Left lobe of liver (tissue), 2 donors: ENCODE measurements at places on chromosomes 6 and 20. TPM values are rescaled to one million over a fixed set of nuclear protein-coding genes. Genes with fewer than 3 reads are reported as not detected.

ARHGAP40 gene
- total RNA-seq: not detected

RBPJL gene
- 0.23 TPM for total RNA-seq

HACE1 gene
- 3.1 TPM for total RNA-seq

METTL24 gene
- total RNA-seq: 0.48 TPM

IMPG1 gene
- total RNA-seq: not detected

HLA-DRB1 gene
- 15.3 TPM for total RNA-seq

FOXS1 gene
- not detected for total RNA-seq

DNA sequence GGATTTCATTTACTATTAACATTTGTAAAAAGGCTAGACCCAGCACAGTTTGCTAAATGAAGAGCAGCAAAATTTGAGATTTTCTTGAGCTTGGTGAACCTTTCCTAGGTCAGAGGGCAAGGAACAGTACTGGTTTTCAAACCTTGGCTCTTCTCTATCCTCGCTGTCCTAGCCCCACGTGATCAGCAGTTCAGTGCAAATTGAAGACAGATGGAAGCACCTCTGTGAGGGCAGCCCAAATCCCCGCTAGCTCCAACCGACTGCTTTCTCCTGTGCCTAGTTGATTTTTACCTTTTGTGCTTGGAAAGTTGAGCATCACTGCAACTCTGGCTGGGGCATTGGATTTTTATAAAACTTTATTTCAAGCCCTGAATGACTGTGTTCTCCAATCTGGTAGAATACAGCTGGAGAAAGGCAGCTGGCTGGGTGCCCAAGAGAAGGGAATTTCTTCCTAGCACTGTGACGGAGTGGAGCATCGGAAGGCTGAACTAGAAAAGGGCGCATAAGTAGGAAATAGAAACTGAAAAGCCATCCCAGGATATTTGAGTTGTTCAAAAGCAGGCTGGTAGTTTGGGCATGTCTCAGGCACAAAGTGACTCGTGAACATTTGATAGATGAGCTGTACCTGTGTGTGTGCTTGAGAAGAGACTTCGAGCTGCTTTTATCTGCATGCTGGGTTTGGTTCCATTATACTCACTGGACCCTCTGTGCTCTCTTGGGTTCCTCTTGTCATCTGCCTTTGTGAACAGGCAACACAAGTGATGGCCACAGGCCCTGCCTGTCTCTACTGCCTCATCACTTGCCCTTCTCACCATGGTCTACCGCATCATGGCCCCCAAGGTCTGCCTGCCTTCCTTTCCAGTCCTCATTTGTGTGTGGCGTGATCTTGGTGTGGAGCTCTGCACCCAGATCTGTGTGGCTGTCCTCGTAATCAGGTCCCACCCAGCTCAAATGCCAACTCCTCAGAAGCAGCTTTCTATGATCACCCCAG, 2.3 kb downstream of the RNF114 start:
- no peak for DNase-seq

RALGAPB gene
- total RNA-seq: 9.2 TPM

RAD21L1 gene
- not detected for total RNA-seq

- DNase-seq: no peak
Measured at GRCh38 chr6:47076422-47077344, 34.6 kb upstream of the ADGRF1 start.

GRCh38 chr20:47468290-47469050, 33.2 kb upstream of the NCOA3 start:
- no peak for DNase-seq

DNA sequence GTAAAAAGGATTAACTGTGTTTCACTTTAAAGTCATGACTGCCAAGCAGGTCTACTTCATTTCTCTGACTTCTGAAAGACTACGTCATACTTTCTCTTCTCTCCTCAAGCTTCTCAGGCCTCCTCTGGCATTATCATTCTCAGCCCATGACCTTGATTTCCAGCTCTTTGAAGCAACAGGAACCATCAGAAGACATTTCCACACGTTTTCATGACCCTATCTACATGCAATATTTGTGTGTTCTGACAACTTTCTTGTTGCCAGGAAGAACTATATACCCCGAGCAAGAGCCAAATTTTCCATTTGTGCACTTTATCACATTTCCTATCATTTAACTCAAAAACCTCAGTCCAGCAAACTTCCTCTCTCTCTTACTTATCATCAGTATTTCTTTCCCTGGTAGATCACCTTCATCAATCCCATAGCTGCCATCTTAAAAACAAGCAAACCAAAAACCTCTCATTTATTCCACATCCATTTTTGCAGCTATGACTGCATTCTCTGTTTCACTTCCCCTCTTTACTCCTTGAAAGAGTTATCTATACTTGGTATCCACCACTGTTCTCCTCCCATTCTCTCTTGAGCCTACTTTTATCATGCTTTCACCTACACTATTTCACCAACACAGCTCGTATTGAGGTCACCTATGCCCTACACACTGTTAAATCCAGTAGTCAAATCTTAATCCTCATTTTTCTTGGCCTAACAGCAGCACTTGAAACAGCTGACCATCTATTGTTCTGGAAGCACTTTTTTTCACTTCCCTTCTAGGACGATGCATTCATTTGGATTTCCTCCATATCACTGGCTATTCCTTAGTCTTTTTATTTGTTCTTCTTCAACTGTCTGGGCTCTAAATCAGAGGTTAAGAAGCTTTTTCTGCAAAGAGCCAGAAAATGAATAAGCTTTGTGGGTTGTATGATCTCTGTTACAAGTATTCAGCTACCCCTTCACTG, 47.1 kb downstream of the STX7 start:
- no peak for DNase-seq

DNA sequence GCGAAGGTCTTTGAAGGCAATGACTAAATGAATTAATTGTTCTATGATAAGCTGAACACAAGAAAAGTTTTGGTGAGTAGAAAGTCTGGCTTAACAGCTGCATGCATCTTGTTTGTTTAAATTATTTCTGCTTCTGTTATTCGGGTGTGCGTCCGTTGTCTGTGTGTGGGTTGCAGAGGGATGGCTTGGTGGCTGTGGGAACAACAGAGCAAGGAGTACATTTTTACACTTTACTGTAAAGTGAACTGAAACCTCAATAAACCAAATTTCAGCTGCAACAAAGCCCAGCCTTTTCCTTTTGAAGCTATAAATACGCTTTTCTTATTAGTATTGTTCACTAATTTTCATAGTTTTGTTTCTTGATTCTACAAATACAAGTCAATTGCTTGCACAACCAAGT, 3.5 kb upstream of the LAMP5 start:
- no peak for DNase-seq

- no peak for DNase-seq
Measured at GRCh38 chr6:157278171-157278570, 45.1 kb downstream of the TMEM242 start.

DNA sequence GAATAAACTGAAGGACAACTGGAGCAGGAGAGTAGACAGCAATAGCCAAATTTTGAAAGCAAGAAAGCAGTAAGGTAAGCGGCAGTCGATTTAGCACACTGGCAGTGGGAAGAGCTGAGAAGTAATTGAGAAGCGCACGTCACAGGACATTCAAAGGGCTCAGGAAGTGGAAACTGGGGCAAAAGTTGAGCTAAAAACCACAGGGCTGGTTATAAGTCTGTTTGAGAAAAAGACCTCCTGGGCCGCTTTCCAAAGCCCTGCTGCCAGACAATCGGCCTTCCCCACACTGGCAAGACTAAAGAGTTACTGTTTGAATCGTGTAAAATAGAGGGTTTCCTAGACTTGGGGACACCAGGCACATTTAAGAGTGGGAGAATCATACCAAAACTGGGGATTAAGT, 161.4 kb downstream of the DNAH8 start:
- no peak for DNase-seq
